EL (cell line): ENCODE measurements at places on chromosomes 7 and 10.

GRCh38 chr10:84205049-84205852 is 10.9 kb downstream of the CDHR1 start:
- DNase-seq = peak; percentile 51

DNA sequence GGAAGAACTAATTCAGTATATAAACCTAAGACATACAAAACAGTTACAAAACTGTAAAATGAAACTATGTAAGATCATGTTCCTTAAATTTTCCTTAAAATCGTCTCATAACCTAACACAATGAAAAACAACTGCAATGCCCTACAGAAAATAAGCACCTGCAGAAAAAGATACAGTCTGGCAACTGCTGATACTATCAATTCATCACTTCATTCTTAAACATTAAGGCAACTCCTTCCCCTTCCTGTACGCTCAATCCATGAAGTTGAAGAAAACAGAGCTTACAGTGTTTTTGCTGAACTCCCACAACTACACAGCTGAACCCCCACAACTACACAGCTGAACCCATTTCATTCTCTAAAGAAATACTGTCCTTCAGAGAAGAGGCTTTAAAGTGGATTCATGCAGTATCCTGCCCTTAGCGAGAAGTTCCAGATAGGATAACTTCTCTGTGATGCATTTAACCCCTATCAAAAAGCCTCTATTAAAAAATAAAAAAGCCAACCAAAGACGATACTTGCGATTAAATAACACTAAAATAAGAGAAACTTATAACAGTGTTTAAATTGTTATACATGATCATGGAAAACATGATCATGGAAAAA is 50.0 kb downstream of the JMJD1C start:
- no peak for DNase-seq

DNA sequence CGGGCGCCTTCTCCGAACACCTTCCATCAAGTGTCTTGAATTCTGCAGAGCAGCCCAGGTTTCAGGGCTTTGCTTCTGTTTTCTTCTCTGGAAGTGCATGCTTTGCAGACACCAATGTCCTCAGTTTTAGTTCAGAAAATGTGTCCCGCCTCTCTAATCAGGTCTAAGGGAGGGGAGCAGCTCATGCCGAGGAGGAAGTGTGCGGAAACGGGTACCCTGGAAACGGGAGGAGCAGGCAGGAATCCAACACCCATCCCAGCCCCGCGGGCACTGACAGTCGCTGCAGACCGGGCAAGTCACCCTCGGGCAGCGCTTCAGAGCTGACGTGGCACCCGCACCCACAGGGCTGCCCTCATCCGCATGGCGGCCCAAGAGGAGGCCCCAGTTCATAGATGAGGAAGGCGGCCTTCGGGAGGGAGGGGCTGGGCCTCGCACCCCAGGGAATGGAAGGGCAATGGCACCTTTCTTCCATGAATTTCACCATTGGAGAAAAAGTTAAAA is 338.7 kb downstream of the DNAJB6 start:
- DNase-seq = no peak

GRCh38 chr10:126314863-126315493 is 73.3 kb downstream of the ADAM12 start:
- DNase-seq = no peak

GRCh38 chr7:91892821-91893340 is 12.4 kb upstream of the MTERF1 start:
- DNase-seq = peak; percentile 29

- no peak for DNase-seq
These were observed 118.6 kb upstream of the RET start for GRCh38 chr10:42958142-42958868.

GRCh38 chr10:14815681-14816080 is 22.2 kb downstream of the CDNF start:
- no peak for DNase-seq

DNA sequence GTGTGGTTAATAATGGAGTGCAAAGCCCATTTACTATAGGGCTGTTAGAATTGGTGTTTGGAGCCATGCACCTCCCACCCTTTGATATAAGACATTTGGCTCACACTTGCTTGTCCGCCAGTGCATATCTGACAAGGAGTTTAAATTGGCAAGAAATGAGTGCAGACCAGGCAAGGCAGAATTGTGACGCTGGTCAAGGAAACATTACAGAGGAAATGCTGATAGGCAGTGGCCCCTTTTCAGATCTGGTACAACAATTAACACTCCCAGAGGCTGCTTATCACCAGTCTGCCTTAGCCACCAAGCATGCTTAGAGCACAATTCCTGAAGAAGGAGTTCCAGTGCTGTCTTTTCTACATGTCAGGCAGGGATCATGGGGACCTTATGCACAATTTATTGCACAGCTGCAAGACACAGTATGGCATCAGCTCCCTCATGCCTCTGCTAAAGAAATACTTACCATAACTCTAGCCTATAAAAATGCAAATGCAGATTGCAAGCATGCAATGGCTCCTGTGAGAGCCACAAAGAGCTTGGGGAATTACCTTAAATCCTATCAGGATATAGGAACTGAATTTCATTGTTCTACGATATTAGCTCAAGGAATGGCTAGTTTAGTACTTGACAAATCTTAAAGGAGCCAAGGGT is 35.2 kb downstream of the OR13A1 start:
- DNase-seq = no peak

- no peak for DNase-seq
These were observed 28.3 kb downstream of the WDR86 start for GRCh38 chr7:151381348-151382078.

DNA sequence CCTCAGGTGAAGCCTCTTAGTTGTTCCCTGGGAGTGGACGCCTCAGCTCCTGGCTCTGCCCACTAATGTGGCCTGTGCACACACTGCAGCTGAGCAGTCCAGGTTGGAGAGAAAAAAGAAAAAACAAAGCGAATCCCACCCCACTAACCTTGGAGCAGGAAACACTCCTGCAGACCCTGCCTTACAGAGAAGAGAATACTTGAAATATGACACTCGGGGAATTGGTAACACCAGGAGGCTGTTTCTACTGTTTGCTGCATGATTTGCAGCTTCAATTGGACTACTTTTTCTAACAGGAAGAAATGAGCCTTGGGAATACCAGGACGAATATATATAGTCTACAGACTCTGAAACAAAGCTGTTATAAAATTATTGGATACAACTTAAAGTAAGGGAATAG is 22.2 kb downstream of the CDHR3 start:
- DNase-seq = no peak

DNA sequence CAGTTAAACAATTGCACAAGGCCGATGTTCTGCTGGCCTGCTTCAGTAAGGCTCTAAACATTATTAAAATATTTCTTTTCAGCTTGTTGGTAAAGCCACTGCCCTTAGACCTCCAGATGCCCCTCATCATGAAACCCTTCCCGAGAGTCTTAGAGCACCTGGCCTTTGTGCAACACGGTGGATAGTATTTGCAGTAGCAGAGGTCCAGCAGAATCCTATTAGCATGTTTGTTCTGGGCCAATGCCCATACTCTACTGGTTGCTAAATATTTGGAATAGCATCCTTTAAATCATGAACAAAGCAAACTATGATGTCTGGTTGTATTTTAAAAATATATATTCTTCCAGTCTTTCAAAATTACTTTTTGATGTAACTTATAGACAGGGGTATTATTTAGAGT is 584.6 kb downstream of the CNTNAP2 start:
- no peak for DNase-seq

GRCh38 chr10:4195213-4195612 is 410.2 kb upstream of the KLF6 start:
- DNase-seq = peak; percentile 69

DNA sequence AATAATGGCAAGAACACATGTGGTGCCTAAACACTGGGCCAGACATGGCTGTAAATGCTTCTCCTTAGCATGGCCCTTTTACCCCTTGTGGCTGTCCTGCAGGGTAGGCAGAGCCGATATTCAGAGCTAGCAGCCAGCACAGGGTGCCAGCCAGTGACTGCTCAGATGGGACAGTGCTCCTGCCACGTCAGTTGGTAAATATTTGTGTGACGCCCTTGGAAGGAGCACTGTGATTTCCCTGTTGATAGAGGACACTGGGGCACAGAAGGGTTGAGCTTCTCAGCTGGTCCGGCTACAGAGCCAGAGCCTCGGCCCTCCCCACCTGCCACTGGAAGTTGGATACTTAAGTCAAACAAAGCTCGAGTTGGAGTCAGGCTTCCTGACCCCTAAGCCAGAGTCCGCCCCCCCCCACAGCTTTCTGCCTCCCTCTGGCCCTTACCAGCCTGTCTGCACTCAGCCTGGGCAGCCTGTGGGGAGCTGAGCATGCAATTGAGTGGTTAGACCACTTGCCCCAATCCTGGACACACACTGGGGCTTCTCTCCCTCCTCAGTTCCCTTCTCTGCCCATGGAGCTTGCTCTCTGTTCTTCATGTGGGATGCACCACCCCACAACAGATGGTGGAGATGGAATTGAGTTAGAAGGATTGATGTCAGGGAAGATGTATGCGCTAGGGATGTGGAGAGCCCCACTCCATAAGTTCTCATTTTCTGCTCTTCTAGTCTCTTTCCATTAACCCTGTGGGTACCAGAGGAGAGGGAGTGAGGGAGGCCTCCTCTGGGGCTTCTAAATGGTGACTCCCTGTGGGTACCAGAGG is 350.8 kb downstream of the PLXNA4 start:
- peak; percentile 5 for DNase-seq

DNA sequence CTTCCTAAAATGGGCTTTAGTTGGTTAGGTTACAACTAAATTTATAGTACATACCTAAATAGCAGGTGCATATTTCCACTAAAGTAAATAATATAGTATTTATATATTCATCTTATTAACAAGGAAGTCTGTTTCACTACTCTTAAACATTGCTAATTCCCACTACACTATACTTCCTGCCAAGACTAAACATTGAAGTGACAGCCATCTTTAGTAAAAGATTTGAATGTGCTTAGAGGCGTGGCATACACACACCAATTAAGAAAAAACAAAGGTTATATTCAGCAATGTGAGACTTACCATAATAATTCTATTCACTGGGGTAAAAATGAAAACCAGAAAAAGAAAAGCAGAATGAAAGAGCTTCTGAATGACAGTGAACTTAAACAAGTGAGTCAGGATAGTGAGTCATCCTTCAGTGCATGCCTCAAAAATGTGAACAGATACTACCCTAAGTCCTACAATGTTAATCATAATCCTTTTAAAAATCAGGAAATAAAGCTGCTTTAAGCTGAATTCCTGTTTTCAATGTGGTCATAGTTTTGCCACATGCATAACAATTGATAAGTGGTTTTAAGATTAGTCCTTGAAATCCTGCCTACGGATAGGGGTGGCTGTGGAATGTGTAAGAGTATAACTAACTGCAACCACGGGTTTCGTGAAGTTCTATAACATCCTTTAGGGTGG is 59.4 kb downstream of the USP6NL start:
- peak; percentile 93 for DNase-seq

- DNase-seq = no peak
These were observed 14.0 kb upstream of the IL6 start for GRCh38 chr7:22712999-22713398.

GRCh38 chr7:37920849-37921805 is 687 bp downstream of the EPDR1 start:
- no peak for DNase-seq

GRCh38 chr7:374706-375311 is 84.8 kb downstream of the FOXL3 start:
- no peak for DNase-seq

DNA sequence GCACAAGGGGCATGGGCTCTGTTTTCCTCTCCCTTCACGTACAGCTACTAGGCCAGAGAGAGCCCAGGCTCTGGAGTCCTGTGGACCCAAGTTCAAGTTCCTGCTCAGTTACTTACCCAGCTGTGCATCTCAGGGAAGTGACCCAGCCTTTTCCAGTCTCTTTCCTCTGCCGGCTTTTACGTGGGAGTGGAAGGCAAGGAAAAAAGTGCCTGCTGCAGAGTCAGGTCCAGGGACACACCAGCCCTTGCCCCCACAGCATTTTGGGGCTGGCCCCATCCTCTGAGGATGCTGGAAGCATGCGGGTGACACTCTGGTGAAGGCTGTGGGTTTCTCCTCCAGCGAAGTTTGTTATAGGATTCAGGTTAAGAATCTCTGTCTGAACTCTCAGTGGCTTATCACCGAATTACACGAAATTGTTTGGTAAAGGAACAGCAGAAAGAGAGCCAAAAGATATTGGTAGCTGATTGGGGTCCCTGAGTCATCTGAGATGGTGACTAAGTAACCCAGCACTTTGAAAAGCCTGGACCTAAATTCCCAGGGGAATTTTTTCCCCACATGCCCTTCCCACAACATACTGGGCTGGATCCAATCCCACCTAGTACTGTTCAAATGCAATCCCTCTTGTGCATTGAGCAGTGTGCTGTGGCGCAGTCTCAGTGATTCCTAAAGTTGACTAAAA is 424.3 kb downstream of the RPS24 start:
- peak; percentile 84 for DNase-seq

DNA sequence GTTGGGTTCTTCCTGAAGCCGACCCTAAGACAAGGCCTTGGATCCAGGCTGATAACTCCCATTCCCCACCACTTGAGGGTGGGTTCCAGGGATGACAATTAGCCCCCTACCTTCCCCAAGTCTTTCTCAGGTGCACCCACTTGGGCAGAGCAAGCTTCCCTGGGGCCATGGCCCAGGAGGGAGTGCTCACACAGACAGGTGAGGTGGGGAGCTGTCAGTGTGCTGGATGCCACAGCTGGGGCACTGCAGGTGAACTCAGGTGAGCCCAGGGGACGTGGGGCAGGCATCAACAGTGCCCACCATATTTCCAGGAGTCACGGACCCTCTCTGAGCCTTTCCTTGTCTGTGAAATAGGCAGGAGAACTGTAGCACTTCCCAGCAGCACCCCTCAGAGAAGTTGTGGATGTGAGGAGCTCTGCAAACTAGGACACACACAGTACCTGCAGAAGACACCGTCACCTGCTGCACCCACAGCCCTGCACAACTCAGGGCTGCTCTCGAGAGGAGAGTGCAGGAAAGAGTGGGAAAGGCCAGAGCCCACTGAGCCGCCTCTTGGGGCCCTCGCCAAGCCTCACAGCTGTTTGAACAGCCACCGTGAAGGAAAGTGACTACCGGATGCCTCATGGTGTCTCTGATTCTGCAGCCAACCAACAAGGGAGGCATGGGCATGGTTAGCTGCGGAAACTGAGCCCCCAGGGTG is 17.9 kb downstream of the SH3PXD2A start:
- DNase-seq = no peak

GRCh38 chr10:84429926-84430520 is 101.6 kb downstream of the CCSER2 start:
- DNase-seq = peak; percentile 53

- no peak for DNase-seq
These were observed 30.8 kb downstream of the SLC16A9 start for GRCh38 chr10:59678884-59679301.

DNA sequence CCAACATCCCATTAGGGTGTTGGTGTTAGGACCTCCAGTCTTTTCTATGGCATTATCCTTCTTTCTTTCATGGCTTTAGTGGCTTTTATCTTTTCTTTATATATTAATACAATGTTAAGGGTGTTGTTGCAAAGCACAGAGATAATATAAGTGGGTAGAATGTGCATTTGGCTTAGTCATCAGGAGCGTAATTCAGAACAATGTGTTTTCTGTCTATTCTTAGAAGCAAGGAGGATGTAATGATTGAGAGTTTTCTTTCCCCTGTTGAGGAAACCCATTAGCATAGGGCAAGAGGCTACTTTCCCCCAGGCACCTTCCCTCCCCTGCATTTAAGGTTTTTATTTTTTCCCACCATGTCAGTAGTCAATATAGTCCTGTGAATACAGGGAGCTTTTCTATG is 79.7 kb downstream of the TMEM106B start:
- no peak for DNase-seq
